ENCODE measurements at places on chromosomes 3 and 15. TPM values are rescaled to one million over a fixed set of nuclear protein-coding genes. Genes with fewer than 3 reads are reported as not detected.

Gene PRTG
- total RNA-seq: 34.4 TPM

Gene LRRC34
- 17.3 TPM for total RNA-seq

Gene GOLGA8S
- 0.82 TPM for total RNA-seq

Gene TMEM45A
- 16.9 TPM for total RNA-seq

Gene SPATA16
- total RNA-seq: not detected

Gene FSTL1
- 786 TPM for total RNA-seq

Gene ILDR1
- total RNA-seq: 0.99 TPM

Measured in camera-type eye (tissue), 1 donor.